Putamen (tissue), 1 donor: ENCODE measurements at places on chromosomes 3 and 15.

- DNase-seq: no peak
Measured at GRCh38 chr3:26438325-26438940, 184.1 kb upstream of the LRRC3B start.

DNA sequence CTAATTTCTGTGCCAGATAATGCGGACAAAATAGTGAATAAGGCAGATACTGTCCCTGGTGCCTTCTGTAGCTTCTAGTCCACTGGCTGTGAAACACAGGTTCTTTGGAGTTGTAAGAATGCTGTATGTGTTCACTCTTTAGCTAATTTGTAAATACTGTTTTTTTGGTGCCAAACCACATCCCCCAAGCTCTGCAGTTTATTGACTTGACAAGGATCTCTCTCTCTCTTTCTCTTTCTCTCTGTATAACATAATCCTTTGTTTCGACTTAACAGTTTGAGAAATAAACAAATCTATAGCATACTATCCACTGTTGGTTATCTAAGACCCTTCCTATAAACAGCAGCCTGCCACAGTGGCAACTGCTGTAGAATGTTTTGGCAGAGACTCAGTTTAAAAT lies 7.6 kb downstream of the SMAD3 start:
- no peak for DNase-seq

DNA sequence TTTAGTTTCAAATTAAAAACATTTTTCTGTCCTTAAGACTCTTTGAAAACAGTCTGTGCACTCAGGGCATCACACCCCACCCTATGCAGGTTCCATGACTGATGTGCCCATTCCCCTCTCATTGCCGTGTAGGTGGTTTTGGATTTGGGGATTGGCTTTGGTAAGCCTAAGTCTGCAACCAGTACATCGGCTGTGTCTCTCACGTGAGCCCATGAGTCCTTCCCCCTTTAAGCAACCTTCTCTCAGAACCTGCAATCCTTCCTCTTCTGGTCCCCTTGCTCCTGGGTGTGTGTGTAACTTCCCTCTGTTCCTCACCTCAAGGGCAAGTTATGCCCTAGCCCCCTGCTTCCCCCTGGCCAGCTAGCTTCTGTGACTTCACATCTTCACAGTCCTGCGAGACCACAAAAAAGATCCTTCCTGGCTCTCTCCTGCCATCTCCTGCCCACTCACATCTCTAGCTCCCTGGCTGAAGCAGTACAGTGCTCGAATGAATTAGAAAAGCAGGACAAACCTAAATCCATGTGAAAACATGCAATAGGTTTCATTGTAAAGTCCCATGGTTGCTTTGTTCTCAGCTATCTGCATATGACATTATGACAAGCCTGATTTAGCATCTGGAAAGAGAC lies 126.7 kb downstream of the UACA start:
- no peak for DNase-seq

GRCh38 chr3:158494673-158495072 lies 76.3 kb upstream of the MLF1 start:
- no peak for DNase-seq

GRCh38 chr3:57128826-57129667 lies 36.1 kb downstream of the IL17RD start:
- DNase-seq: no peak

- no peak for DNase-seq
Measured at GRCh38 chr3:77256584-77257503, 216.9 kb downstream of the ROBO2 start.

DNA sequence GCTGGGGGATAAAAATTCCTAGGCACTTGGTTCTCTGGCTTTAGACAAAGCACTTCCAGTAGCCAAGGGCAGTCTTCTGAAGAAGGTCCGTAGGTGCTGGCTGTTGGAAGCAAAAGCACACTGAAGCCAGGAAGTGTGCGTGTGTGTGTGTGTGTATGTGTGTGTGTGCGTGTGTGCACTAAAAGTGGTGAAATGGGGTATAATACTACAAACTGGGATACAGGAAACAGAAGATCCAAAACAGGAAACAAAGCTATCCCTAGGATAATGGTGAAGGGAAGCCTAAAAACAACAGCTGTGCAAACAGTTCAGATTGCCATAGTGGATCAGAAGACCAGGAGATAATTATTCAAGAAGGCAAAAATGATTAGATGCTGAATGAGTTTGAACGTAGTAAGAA lies 103.4 kb downstream of the IL20RB start:
- no peak for DNase-seq

DNA sequence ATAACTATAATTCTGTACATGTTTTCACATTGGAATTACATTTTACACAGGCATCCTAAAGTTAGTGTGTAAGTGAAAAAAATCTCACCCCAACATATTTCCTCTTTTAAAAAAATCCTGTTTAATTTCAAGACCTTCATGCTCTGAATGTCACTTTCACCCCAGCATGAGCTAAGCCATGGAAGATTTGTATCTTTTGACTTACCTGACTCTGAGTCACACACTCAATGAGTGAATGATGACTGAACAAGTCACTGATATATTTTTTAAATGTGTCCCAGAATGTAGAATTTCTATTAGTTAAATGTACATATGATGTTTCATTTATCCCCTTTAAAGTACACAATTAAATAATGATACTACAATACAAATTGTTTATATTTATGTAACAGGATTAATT lies 199.9 kb upstream of the RBMS3 start:
- DNase-seq: no peak

DNA sequence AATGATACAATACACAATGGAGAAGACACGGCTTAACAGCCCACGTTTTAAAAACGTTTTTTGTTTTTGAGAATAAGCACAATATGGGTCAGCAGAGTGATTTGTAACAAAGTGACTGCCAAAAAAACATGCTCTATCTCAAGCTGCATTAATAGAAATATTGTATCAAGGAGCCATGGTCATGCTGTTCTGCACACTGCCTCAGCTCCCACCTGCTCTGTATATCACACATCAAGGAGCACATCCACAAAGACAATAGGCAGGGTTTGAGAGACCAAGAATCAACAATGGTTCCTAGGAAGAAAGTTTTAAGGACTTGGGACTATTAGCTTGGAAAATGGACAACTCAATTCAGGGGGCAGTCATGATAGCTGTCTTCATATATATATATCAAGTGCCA lies 6.3 kb upstream of the BBX start:
- no peak for DNase-seq

DNA sequence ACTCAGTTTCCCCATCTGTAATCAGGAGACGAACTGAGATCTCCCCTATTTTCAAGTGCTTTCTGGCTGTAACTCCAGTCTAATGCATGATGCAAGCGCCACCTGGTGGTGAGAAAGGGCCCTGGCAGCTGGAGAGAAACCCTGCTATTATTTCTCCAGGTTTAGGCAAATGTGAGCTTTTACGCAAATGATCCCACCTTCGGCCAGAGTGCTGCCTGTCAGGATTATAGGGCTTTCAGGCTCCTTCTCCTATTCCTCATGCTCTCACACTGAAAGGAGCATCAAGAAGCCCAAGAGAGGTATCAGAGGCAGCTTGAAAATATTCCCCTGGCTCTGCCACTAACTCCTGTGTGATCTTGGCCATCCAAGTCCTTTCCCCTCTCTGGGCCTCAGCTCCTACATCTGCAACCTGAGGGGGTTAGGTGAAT lies 93.9 kb upstream of the RASGRF1 start:
- peak; percentile 45 for DNase-seq

DNA sequence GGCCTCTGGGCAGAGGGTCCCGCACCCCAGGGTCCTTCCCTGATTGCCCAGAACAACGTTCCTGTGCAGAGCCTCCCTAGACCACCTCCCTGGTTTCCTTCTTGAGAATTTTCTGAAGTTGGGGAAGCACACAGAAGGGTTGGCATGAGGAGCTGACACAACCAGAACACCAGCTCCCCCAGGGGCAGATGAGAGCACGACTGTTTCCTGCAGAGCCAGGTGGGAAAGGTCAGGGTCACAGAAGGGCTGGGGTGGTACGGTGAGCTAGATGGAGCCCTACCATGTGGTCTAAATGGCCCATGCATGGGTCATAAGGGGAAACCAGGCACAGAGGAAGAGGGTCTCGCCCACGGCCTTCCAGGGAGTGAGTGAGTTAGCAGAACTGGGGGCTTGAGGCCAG lies 10.4 kb downstream of the PPCDC start:
- no peak for DNase-seq

DNA sequence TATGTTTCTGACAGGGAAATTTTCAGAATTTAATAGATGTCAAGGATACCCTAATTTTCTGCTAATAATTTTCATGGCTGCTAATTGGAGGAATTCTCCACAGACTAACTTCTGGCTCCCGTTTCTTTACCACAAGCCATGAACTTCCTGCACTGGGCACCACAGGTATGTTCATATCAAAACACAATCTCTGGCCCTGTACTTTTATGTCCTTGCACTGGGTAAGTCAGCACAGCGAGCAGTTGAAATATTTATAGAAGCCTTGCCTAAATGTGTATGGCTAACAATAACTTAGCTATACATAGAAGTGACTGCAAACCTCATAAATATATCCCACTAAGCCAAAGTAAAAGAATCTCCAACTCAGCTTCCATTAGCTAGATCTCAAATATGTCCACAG lies 246.9 kb downstream of the ZIC1 start:
- no peak for DNase-seq

DNA sequence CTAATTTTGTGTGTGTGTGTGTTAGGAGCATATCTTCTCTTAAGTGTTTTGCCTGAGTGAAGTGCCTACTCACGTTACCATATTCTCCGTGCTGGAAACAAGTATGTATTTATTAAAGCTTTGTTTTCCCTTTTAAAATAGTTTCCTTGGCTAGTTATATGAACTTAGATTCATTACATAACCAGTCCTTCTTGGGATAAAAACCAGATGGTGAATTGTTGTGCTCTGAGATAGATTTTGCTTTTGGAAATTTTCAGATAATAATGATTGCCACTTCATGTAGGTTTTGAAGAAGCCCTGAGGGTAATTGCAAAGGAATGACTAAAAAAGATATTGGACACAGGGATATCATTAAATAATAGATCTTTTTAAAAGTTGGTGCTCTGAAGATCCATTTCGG lies 390.2 kb upstream of the SGO1 start:
- DNase-seq: no peak

DNA sequence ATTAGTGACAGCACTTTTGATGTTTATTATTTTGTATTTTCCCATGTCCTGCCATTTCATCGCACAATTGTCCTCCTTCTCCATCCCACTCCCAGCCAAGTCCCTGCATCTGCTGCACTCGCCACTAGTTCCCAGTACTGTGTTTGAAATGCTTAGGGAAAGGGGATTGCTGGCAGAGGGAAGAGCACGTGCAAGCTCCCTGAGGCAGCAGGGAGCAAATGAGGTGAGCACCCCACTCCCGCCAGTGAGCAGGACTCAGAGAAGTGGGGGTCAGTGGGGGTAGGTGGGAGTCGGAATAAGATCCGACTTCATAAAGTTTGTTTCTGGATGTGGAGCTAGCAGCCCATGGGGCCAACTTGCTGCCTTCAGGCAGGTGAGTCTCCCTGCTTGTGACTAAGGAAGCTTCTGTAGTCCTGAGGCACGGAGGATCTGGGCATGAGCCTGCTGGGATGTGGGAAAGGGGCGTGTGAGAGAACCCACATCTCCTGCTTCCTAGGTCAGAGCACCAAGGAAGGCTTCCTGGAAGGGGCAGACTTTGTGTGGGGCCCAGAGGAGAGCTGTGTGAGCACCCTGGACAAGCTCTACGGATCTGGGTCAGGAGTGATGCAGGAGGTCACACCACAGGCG lies 99.7 kb upstream of the TLE3 start:
- no peak for DNase-seq

DNA sequence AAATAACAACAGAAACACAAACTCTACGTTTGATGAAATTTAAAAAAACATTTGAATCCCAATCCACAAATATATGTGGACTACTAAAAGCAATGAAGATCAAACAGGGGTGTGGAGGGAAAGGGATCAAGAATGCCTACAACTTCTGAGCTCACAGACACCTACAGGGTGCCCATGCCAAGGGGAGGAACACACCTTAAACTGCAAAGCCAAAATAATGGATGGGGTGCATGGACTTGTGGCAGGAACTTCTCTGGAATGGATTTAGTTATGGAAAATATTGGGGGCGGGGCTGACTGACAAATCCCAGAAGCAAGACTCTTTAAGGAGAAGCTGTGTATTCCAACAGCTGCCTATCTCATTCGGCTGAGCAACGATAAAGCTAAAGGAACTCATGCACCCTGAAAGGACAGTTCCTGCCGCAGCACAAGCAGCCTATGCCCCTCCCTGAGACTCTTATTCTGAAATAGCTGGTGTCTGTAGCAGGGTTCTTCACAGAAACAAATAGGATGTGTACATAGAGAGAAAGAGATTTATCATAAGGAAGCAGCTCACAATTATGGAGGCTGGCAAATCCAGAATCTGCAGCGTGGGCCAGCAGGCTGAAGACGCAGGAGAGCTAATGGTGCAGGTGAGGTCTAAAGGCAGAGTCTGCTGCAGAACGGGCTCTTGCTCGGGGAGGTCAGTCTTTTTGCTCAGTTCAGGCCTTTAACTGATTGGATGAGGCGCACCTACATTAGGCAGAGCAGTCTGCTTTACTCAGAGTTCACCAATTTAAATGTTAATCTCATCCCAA lies 24.5 kb upstream of the PLA2G4D start:
- DNase-seq: no peak

- DNase-seq: peak; percentile 62
Measured at GRCh38 chr15:73081321-73081958, 29.2 kb downstream of the NEO1 start.

DNA sequence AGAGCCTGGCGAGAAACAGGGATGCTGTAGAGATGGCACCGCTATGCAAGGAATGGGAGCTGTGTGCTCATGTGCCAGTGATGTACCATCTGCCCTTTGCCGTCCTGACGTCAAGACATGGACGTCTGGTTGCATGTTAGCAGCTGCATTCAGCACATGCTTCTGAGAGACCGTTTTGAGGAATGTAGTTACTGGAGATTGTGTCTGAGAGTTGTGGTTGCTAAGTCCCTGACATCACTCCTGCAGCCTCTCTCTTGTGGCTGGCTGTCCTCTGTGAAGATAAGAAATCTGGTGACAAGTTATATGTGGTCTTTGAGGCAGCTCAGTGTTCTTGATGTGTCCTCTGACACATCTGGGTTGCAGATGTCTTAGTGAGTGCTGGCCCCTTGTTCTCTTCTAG lies 165.1 kb downstream of the APBA2 start:
- no peak for DNase-seq

GRCh38 chr3:152050903-152051302 lies 177.5 kb downstream of the SUCNR1 start:
- no peak for DNase-seq

- no peak for DNase-seq
Measured at GRCh38 chr15:33569036-33569435, 258.3 kb downstream of the RYR3 start.

DNA sequence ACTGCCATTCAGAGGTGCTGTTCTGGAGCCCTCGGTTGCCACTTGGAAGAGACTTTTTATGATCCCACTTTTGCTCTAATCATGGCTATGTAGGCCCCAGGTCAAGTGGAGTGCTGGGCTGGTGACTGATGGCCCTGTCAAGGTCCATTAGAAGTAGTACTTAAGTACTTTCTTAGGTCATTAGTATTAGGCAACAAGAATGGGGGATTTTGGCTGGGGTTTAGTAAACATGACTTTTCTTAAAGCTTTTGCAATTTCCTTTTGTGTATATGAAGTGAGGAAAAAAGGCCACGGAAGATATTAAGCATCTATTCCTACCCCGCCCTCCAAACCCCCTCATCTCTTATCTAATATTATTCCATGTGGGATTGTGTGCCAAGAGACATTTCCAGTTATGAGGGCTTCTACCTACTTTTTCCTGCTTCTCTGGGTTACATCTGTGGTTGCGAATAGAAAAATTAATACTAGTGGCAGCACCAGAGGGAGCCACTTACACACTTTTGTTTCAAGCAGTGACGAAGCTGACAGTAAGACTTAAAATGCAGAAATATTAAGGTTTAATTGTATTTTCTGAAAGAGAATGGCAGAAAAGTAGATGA lies 13.9 kb downstream of the NLGN1 start:
- peak; percentile 75 for DNase-seq
